Muscle of leg (tissue), 16 donors: ENCODE measurements at places on chromosomes 11 and 22. TPM values are rescaled to one million over a fixed set of nuclear protein-coding genes. Genes with fewer than 3 reads are reported as not detected.

FHIP1B gene
- 14.0 TPM for total RNA-seq

USH1C gene
- total RNA-seq, result 0.22 TPM

APOBEC3B gene
- 1.7 TPM for total RNA-seq

CFAP300 gene
- total RNA-seq, result 2.5 TPM

GPR83 gene
- total RNA-seq, result 0.09 TPM

OR8H1 gene
- total RNA-seq, result not detected

OR10D3 gene
- total RNA-seq, result under 0.01 TPM

PICK1 gene
- 11.9 TPM for total RNA-seq
